ENCODE measurements at places on chromosomes 12 and 14.
A peak's percentile ranks its signal among the peaks of the same experiment; 100 is the strongest.

DNA sequence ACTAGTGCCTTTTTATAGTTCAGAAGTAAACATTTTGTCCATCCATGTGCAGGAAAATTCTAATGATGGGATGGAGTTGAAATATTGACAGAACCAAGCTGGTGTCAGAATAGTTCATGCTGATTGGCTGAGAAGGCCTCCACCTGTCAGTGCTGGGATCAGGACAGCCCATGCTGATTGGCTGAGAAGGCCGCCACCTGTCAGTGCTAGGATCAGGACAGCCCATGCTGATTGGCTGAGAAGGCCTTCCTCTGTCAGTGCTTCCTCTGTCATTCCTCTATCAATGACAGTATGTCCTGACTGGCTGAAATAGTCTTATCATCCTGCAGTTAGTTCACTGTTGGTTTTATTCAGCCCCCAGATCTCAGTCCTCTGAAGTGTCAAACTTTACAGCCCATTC is 95.7 kb downstream of the PPP2R5C start:
- no peak for DNase-seq

GRCh38 chr12:42473561-42473960 is 116.0 kb downstream of the PRICKLE1 start:
- DNase-seq, result no peak

DNA sequence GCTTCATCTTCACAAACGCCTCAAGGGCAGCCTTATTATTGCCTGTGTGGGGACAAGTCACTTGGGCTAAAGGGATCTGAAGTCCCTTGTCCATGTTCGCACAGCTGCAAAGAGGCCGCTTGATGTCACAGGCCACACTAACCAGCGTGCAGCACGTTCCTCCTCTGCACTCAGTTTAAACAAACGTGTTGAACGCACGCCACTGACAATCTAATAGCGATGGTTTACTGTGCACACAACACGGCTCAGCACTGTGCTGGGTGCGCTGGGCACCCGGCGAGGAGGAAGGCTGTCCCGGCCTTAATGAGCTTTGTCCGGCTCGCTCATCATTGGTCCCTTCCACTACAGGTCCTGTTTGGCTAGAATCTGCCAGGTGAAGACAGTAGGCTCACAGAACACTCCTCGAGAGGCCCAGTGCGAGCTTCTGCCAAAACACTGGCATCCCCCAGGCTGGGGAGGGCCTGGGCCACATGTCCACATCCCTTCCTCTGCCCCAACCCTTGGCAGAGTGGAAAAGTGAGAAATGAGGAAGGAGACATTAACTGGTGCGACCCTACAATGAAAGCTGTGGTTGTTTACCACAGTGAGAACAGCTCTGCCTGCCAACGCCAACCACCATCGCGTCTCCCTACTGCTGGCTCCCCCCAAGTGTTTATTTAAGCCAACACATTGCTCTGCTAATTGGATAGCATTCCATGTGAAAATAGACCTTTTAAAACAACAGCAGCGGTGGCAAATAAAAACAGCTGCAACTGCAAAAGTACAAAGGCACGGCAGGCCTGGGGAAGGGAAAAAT is 113.2 kb downstream of the RBM19 start:
- peak; percentile 79 for DNase-seq

DNA sequence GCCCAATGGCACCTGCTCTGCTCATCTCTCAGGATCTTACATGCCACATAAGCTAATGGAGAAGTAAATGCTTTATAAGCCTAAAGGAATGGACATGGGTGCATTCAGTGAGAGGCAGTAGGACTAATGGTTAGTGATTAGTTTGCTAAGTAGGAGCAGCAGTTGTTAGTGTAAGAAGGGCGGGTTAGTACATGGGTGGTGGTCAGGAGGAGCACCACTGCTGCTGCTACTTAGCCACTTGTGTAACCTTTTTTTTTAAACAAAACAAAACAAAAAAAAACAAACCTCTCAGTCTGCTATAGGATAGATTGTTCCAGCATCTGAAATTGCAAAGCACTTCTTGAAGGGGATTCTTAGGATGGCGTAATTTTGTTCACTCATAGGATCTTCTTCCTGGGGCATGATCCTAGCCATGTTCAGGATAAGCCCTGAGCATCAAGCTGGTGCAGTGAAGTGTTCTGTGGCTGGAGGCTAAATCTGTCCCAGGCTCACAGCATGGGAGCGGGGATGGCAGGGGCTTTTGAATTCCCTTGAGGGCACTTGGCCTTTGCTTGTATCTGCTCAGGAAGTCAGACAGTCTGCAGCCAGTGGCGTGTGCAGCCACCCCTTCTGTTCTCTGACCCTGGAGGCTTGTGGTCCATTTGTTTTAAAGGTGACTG is 63.6 kb downstream of the CHST11 start:
- no peak for DNase-seq

DNA sequence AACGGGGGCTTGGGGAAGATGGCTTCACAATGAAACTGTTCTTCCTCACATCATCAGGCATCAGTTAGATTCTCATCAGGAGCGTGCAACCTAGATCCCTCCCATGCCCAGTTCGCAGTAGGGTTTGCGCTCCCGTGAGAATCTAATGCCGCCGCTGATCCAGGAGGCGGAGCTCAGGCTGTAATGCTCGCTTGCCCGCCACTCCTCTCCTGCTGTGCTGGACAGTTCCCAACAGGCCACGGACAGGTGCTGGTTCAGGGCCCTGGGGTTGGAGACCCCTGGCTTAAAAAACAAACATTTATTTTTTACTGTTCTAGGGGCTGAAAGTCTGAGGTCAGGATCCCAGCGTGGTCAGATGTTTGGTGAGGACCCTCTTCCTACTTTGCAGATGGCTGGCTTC is 180.5 kb downstream of the FBXL14 start:
- no peak for DNase-seq

DNA sequence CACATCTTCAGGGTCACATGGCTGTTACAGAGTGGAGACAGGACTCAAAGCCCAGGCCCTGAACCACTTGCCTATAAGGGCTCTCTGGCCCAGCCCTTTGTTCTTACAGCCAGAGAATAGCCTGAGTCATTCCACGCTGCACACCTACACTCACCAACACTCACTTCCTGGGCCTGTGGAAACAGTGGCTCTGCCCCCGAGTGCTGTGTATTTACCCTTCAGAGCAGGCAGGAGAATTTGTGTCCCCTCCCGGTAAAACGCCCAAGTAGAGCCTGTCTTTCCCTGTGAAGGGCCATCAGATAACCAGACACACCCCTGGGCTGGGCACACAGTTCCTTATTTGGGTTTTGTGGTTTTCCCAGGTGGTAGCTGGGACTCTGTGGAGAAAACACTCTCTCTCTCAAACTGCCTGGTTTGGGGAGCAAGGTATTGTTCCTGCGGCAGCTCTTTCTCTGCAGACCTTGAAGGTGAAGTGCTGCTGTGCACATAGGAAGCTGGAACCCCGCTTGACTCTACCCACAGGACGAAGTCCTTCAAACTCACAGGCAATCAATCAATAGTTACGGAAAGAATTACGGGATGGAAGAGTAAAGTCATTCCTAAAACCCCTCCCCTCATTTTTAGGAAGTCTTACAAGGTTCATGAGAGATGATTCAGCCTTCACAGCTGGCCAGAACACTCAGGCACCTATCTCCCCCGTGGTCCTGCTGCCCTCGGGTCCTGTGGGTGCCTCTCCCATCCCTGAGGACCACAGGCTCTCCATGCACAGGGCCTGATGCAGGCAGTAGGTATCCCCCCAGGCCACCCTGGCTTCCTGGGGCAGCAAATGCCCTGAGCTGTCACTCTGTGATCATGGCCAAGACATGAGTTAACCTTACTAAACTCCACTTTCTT is 20.3 kb downstream of the FIGNL2 start:
- DNase-seq, result no peak

GRCh38 chr12:47808574-47809365 is 10.9 kb downstream of the HDAC7 start:
- DNase-seq, result no peak

DNA sequence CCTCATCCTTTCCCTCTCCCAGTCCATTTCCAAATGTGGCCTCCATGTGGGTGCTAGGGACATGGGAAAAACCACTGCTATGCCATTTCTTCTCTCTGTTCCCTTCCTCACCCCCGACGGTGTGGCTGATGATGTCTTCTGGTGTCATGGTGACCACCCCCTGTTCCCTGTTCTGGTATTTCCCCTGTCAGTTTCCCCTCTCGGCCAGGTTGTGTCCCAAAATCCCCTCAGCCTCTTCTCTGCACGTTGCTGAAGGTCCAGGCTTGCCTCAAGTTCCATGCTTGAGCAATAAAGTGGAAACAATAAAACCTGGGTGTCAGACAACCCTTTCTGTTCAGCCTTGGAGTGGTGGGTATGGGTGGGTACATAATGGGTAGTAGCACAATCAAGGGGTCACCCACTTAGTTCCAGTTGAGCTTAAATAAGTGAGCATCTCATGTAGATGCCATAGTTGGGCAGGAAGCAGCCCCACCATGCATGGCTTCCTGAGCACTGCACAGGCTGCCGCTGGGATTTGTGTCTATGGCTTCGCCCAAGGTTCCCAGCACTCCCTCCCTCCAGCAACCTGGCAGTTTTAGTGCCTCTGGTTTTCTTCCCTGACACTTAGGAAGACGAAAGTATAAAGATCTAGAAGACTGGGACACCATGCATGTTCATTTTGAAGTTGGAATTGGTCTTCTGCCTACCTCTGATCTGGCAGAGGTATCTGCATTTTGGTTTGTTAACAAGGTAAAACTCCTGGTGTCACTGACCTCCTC is 8.7 kb upstream of the ITFG2 start:
- no peak for DNase-seq

DNA sequence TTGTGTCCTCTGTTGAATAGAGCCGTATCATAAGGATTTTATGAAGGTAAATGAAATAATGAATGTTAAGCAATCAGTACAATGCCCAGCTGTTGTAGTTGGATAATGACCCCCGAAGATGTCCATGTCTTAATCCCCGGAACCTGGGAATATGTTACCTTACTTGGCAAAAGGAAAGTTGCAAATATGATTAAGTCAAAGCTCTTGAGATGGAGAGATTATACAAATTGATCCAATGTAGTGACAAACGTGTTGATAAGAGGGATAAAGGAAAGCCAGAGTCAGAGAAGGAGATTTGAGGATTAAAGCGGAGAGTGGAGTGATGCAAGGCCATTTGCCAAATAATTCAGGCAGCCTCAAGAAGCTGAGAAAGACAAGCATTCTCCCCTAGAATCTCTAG is 19.2 kb upstream of the MGAT4C start:
- DNase-seq, result no peak

DNA sequence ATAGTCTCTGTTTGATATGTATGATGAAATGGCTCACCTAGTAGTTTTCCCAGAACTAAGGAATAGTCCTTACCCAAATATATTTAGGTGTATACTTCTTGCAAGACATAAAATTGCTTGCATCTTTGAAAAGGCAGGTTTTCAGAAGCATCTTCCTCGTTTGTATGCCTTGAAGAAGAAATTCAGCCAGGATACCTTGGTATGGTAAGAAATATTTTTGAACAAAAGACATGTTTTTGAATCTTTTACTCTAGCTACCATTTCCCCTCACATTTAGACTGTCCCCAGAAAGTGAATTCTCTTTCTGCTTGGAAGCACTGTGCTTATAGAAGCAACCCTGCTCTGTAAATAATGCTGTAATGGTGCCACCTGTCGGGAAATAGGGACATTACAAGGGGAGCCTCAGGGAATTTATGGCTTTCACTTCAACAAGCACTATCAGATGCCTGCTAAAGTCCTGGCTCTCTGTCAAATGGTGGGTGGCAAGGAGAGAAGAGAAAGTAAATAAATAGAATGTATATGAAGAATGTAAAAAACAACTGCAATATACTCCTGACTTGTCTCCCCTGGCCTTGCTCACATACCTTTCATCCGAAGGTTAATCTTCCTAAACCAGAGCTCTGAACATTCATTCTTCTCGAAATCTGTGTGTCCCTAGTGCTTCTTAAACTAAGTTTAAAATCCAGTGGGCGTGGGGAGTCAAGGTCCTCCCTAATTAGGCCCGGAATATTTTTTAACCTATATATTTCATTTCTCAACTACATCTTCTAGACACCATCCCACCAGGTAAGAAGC is 6.1 kb downstream of the CCDC184 start:
- peak; percentile 81 for DNase-seq

DNA sequence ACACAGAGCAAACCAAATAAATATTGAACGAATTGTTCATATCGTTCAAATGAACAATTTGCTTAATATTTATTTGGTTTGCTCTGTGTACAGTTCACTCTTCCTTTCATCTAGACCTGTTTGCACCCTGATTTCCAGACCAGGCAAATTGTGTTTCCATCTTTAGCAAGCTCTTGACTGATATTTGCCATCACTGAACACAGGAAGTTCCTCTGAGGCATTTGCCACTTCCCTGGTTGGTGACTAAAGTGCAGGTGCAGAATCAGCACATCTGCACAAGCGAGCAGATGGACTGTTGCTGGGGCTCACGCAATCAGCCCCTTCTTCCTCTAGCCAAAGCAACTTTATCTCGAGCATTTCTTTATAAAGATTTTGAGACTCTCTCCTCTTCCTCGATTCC is 112.9 kb downstream of the DAAM1 start:
- DNase-seq, result peak; percentile 34

DNA sequence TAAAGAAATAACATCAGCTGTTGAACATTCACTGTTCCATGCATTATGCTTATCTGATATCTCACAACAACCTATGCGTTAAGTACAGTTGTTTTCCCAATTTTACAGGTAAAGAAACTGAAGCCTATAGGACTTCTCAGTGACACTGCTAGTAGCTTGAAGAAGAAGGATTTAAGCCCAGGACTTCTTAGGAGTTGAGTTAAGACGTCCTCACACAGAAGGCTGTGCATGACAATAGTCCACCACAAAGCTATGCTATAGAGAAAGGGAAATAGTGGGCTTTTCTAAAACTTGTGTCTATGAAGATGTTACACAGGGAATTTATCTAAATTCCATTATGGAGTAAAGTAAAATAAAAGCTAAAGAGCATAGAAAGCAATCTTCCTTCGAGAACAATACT is 120.5 kb upstream of the RASSF8 start:
- no peak for DNase-seq

DNA sequence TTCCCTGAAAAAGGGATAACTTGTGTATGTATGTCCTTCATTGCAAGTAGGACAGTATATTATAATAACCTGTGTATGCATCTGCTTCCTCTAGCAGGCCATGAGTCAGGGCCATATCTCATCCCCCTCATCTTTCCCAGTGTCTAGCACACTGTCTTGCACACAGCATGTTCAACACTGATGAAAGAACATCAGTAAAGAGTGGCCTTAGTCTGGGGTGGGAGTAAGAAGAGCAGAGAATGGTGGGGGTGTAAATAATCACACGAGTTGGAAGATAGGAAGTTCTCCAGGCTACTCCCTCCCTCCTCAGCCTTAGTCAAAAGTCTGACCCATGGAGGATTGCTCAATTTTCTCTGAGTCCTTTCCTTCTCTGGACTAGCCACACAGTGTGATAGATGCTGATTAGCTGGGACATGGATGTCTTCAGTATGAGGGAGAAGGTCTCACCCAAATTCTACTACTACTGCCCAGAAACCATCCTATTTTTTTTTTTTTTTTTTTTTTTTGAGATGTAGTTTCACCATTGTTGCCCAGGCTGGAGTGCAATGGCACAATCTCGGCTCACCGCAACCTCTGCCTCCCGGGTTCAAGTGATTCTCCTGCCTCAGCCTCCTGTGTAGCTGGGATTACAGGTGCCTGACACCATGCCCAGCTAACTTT is 14.6 kb upstream of the SP1 start:
- no peak for DNase-seq
